T-helper 17 cell (primary cell): ENCODE measurements at places on chromosomes 7 and 10.

GRCh38 chr7:30472784-30473775 is 5.5 kb downstream of the NOD1 start:
- DNase-seq, result no peak

DNA sequence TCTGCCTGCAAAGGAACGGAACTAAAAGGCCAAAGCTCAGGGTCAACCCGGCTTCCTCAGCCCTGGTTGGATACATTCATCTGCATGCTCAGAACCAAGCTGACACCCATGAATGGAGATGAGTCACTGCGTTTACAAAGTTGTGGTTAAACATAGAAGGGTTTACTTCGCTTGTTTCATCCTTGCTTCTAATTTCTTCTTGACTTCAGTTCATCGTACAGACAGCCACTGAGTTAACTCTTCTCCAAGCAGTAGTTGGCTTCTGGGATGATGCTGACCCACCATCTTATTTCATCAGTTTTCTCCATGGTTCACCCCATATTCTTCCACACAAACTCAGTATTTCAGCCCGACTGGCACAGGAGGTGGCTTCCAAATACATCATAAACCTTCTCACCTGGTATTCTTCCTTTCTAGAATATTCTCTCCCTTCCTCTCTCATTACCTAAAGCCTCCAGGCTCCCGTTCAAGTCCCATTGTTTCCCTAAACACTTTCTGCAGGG is 166.3 kb upstream of the RNF32 start:
- DNase-seq, result no peak

GRCh38 chr10:77493851-77494261 is 143.8 kb downstream of the KCNMA1 start:
- no peak for DNase-seq

DNA sequence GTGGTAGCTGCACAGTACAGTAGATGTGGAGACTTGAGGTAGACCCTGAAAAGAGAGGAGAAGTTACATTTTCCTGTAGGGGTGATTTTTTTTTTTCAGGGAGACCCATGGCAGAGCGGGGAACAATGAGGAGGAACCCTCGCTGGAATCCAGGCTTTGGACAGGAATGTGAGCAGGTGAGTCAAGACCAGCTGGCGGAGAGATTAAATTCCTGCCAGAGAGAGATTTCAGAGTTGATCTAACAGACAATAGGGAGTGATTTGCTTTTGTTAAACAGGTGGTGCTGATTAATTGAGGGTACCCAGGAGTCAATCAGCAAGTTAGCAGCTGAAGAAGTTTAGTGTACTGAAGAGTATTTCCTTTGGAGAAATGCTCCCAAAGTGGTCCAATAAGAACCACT is 41.6 kb upstream of the MINDY3 start:
- no peak for DNase-seq

DNA sequence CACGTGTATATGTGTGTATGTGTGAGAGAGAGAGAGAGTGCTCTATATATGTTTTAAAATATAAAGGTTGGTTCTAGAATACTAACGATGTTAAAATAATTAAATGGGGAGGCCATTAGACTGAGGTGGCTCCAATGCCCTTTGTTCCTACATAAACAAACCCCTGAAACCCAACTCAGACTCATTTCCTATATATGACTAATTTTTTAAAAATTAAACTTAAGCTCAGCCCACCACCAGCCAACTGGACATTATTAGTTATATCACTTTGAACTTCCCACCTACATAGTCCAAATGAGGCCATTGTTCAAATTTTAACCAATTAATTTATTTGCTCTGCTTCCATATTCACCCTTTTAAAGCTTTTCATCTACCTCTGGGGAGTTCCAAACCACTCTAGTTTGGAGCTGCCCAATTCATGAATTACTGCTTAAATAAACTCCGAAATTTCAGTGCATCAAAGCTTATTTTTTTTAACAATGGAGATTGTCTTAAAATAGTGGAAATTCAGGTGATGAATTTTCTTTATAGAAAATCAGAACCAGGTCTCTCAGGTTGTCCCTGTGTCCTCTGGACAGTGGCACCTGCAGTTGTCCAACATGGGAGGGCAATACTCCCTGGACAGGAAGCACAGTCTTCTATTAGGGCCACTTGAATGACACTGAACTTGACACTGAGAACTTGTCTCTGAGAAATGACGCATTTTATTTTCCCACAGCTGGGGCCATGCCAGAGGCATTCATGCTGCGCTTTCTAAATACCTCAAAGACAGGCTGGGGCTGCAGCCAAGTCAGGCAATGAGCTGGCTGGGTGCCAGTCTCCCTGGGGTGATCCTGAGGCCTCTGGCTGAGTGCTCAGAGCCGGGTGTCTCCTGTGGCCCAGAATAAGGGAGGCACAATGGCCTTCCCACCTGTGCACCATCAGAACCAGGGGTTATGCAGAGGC is 109.5 kb upstream of the TMEM72 start:
- DNase-seq, result no peak

GRCh38 chr10:48751730-48752129 is 67.1 kb downstream of the WDFY4 start:
- no peak for DNase-seq

GRCh38 chr10:42802876-42803275 is 20.3 kb downstream of the BMS1 start:
- DNase-seq, result no peak

DNA sequence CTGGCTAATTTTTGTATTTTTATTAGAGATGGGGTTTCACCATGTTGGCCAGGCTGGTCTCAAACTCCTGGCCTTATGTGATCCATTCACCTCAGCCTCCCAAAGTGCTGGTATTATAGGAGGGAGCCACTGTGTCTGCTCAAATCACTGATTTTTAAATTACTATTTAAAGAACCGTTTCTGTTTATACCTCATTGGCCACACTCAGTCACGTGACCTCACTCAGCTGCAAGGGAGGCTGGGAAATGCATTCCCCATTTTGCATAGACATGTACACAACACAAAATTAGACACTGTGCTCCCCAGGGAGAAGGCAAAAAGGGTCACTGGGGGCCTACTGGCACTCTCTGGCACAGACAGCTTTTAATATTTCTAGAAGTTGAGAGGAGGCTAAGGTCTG is 13.6 kb upstream of the CALU start:
- DNase-seq, result no peak

DNA sequence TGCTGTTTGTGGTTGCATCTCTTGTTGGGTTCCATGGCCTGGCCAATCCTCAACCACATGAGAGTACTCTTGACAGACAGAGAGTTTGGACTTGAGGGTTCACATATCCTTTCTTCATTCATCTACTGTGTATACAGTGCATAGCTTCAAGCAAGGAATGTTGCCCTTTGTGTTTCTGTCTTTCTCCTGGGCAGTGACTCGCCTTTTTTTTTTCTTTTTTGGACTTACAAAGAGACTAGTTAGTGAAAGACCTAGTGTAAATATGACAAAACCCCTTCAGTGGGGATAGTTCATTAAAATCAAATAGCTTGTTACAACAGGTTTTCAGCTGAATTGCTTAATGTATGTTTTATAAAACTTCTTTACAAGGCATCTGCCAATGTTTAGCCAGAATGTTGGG is 290.2 kb downstream of the FGFR2 start:
- no peak for DNase-seq

DNA sequence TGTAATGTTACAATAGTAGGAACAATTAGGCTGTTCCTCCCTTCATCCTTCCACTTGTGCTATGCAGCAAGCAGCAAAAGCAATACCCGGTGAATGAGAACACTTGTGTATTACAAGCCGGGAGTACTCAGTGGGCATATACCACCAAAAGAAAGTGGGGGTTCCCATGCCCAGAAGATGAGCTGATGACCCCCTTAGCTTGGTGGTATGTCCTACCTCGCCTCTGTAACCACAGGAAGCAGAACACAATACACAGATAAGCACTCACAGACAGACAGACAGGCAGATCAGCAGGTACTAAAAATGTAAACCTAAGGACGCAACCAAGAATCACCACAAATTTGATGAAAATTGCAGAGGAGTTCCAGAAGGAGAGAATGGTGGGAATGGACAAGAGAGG is 15.5 kb upstream of the KIF20B start:
- no peak for DNase-seq

- DNase-seq, result no peak
Observed at GRCh38 chr10:76576276-76576962, 1061.2 kb downstream of the KCNMA1 start.

DNA sequence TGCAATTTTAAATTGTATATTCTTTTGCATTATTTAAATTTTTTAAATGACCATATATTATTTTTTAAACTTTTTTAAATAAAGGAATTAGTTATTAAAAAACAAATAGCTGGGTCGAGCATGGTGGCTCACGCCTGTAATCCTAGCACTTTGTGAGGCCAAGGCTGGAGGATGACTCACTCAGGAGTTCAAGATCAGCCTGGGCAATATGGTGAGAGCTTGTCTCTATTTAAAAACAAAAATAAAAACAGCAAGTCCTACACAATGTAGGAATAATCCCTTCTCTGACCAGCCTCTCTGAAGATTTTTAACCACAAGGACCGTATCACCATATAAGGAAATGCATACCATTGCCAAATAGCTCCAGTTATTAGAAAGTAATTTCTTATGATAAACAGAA is 19.6 kb downstream of the NOC3L start:
- DNase-seq, result no peak

DNA sequence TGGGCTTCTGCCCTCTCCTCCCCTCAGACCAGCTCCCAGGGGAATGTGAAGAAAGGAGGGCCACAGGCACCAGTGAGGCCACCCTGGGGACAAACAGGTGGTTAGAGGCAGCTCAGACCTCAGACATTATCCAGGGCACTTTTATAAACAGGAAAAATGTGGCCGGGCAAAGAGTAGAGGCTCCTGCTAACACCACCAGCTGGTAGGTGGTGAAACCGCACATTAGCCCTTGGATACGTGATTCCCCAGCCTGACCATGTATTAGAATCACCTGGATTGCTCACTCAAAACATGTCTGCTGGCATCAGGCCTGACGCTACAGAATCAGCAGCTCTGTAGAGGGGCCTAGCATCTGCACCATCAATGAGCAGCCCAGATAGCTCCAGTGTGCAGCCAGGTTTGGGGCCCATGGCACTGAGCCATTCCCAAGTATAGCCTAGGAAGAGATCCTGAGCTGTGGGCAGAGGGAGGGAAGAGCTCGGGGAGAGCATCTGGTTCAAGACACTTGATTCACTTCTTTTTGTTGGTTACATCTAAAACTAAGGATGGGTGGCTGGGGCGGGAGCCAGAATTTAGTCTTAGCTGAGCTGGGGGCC is 37.1 kb downstream of the GPR26 start:
- DNase-seq, result no peak

DNA sequence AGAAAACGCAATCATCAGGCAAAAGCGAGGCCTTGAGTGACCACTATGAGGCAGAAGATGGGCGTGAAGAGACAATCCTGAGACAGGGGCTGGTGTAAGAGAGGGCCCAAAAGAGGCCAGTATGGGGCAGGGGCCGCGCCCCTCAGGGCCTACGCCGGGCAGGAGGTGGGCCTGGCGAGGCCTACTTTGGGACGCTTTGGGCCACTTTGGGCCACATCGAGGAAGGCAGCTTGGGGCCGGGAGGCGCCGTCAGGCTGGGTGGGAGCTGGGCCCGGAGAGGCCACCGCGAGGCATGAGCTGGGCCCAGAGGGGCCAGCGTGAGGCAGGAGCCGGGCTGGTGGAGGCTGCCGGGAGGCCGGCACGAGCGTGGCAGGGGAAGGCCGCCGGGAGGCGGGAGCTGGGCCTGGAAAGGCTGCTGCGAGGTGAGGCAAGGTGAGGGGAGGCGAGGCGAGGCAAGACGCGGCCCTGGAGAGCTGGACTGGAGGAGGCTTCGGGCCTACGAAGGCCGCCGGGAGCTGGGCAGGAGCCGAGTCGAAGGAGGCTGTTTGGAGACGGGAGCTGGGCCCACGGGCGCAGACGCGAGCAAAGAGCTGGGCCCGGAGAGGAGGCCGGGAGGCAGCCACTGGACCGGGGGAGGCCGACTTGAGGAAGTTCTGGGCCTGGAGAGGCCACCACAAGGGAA is 171.3 kb downstream of the TPST1 start:
- no peak for DNase-seq

DNA sequence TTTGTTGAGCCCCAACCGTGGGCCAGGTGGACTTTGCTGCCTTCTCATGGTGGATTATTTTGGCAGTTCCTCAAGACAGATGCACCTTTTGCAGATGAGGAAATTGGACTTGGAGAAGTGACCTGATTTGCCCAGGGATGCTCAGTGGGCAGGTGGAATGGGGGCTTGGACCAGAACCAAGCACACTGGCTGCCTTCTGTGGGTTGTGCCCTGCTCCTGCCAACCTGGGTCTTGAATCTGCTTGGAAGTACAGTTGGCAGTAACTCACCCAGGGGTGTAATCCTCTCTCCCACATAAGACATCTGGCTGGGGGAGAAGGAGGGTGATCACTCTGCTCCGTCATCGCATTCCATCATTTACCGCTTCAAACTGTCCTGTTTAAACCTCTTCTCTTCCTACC is 110.5 kb upstream of the GPR26 start:
- no peak for DNase-seq

DNA sequence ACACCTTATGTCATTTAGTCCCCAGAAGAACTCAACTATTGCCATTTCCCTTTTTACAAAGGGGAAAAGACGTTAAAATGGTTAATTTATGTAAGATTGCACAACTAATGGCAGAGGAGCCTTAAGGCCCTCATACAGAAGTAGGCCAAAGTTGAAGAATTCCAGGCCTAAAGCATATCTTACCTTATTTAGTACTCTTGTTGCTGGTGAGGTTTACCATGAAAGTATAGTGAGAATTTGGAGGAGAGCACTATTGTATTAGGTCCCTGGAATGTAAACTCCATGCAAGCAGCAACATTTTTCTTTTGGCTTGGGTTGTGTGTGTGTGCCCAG is 731 bp upstream of the CRPPA start:
- DNase-seq, result no peak

- DNase-seq, result no peak
Observed at GRCh38 chr10:118332236-118332635, 9.9 kb downstream of the FAM204A start.

- peak; percentile 74 for DNase-seq
Observed at GRCh38 chr10:132023092-132023811, 41.5 kb upstream of the BNIP3 start.

DNA sequence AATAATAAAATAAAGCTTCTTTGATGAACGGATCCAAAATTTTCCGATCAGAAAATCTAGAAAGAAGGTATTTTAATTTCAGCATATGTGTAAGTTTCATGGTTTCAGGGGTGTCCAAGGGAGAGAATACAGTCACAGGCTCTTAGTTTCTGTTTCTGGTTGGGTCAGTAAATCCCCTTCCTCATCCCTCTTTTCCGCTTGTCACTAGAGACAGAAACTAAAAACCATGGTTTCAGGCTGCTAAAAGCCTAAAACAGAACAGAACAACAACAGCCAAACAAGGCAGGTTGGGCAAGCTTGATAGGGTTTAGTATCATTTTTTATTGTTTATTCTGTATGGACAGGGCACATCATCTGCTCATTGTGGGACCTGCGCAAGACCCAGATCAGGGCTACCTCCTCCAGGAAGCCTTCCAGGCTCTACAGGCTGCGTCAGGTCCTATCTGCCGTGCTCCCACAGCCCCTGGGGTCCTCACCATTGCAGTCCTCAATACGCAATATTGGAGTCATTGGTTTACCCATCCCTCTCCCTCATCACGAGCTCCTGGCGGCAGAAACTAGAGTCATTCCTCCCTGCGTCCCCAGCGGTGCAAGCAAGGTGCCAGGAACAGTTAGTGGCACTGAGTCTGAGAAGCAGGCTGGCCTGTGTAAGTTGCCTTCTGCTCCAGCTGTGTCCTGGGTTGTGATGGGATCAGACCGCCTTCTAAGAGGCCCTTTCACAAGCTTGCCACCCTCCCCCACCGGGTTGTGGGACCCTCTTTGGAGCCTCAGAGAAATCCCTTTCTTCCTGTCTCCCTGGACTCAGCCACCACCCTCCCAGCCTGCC is 70.2 kb upstream of the CUX1 start:
- DNase-seq, result no peak
